ENCODE measurements at places on chromosomes 7 and 10.
A peak's percentile ranks its signal among the peaks of the same experiment; 100 is the strongest.

- DNase-seq = no peak
Observed at GRCh38 chr7:75892634-75893272, 13.9 kb downstream of the RHBDD2 start.

DNA sequence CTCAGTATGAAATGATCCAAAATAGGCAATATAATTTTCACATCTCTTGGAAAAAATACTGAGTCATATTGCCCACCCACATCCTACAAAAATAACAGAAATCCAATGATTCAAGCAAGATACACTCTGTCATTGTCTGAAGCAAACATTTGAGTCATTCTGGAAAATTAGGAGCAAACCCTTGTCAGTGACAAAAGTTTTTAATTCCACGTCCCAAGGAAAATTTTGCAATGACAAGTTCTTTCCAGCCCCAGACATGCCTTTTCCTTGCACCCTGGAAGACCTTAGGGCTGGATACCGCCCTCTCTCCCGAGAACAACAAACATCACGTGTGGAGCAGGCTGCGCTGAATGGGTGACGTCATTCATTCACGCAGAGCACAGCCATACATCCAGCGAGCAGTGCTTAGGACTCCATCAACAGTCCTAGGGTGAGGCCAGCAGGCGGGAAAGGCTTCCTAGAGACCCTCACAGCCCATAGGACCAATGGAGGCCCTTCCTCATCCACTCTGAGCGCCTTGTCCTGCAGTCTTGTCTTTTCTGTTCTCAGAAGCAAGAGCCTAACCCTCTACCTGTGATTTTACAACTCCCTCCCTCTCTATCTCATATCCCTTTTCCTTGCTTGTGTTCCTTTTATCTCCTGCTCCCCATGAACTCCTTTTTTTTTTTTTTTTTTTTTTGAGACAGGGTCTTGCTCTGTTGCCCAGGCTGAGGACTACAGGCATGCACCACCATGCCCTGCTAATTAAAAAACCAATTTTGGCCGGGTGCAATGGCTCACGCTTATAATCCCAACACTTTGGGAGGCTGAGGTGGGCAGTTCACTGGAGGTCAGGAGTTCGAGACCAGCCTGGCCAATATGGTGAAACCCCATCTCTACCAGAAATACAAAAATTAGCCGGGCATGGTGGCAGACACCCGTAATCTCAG lies 23.5 kb upstream of the KDM7A start:
- no peak for DNase-seq

DNA sequence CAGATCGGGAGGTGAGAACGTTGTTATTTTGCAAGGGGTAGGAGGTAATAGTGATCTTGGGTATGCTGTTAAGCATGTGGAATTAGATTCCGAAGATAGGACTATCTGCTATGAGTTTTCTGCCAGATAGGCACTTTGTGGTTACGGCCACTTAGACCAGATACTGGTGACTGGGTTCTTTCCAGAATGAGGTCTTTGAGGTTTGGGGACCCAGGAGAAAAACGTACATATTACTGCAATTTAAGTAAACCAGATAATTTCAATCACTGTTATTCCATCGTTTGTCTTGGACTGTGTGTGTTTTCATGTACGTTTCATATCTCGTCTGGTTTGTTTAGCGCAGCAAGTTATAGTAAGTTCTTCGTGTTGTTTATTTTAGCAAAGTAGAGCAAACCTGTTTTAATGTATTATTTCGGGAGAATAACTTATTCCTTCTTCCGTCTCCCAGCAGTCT lies 312 bp downstream of the ARL4A start:
- DNase-seq = no peak

DNA sequence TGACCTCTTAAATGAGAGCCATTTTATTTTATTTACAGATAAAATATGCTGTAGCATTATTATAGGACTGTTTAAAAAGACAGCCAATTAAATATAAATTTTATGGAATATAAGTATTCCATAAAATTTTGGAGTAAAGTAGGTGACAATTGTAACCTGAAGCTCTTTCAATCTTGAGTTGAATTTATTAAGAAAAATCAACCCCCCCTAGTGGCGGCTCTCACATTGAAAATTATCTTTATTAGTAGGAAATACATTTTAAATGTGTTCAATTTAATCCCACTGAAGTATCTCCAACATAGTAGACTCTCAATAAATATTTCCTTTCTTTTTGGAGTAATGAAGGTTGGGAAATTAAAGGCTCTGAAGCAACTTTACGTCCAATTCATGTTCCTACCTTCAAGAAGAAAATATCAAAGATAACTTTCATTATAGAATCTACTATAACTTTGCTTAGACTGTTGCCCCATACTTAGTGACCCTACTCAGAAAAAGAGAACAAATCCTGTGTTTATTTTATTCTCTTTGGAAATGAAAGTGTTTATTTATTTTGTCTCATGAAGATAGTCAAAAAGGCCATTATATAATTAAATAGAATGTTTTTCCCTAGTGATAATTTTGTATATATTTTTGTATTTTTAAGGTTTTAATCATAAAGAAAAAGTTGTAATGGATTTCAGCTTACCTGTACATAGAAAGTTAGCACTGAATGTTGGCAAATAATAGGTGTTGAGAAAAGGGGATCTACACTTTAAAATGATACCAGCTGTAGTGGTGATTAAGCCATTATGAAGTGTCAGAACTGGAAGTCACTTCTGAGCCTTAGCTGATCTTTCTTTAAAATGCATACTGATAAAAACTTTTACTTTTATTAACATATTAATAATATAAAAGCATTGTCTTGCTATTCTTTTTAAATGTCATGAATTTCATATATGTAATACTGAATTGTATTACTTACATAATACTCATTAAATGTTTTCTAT lies 3.3 kb downstream of the AHR start:
- DNase-seq = peak; percentile 24

DNA sequence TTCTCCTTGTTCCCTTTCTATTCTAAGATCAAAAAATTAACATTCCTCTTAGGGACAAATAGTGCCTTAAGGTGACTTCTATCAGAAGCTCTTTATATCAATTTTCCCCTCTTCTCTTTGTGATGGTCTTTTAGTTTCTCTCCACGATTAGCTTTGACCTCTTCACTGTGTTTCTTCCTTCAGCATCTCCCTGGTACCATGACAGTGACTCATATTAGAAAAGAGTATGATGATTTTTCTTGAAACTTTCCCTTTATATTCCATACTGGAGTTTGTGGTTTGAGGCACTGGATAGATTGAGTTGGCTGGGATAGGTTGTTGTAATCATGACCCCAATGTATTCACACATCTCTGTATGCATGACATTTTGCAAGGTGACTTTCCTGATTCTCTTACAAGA lies 335.6 kb upstream of the GLI3 start:
- no peak for DNase-seq

- peak; percentile 55 for DNase-seq
Observed at GRCh38 chr7:123624527-123625183, 23.0 kb downstream of the ASB15 start.

- DNase-seq = no peak
Observed at GRCh38 chr7:44201813-44202212, 1.0 kb downstream of the YKT6 start.

GRCh38 chr7:64359543-64359942 lies 45.8 kb downstream of the ZNF736 start:
- DNase-seq = no peak

GRCh38 chr7:77258014-77258413 lies 58.4 kb upstream of the FGL2 start:
- peak; percentile 21 for DNase-seq

- DNase-seq = no peak
Observed at GRCh38 chr10:64952042-64952441, 1430.8 kb downstream of the REEP3 start.

- no peak for DNase-seq
Observed at GRCh38 chr7:64990216-64990615, 620 bp downstream of the ZNF117 start.

- no peak for DNase-seq
Observed at GRCh38 chr7:56007167-56007652, 42.8 kb downstream of the NIPSNAP2 start.

DNA sequence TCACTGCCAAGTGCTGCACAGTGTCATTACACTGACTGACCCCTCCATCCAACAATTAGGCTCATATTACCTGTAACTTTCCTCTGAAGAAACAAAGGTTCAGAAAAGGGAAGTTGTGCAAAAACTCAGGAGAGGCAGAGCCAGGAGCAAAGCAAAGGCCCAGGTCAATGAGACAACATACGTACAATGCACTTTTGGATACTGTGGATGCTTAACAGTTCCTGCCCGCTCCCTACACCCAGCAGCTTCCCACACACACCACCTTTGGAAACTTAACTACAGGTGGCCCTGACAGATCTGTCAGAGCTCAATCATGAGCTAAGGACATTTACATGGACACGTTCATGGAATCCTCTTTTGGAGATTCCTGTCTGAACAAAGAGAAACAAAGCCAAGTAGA lies 515.9 kb downstream of the GRID1 start:
- no peak for DNase-seq

DNA sequence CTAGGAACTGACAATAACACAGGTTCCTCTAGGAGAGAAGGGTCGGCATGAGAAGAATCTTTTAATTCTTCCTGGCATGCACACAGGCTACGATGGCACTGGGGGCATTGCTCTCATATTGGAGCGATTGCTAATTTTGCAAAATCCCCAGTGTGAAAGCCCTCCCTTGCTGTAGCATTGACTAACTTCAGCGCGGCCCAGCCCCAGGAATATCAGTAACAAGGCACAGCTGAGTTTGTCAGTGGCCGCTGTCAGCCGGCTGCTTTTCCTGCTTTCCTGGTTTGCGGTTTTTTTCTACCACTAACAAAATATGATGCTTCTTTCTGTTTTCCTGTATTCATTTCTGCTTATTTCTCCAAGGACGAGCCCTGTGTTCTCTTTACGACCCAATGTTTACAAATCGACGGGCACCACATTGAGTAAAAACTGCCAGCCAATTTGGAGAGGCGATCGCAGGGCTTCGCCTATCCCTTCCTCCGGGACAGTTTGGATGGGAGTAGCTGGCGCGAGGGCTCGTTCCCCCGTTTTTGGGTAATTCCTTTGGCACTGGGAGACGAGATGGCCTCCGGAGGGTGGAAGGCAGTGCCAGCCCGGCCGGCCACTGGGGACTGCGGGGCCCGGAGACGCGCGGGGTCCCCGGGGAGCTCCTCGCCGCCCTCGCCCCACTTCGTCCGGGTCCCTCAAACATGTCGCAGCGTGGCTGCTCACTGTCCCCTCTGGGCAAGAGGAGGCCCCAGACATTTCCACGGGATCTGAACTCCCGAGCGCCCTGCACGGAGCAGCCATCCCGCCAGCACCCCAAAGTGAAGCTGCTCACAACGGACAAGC lies 967 bp downstream of the ADARB2 start:
- DNase-seq = no peak

DNA sequence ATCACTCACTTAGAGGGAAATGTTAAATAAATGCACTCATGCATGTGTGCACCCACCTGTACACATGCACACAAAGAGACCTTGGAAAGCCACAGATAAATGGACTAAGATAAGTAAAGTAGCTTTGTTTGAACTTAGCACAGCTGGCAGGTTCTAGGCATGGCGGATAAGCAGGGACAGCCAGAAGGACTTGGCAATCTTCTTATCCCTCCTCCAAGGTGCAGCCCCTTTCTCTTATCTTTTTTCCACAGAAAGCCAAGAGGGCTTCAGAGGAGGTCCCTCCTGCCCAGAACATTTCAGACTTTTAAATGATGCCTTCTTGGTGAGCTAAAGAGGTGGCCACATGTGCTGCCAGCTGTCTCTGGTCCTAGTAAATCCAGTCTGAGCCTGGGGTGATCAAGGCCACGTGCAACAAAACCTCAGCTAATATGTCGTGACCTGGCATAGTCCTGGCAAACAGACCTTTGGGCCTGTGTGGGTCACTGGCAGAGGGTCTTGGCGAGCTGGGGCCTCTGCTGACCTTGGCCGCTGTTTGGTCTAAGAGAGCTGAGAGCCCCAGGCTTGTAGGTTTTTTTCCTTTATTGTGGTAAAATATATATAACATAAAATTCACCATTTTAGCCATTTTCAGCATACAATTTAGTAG lies 43.2 kb upstream of the SLC35B4 start:
- DNase-seq = no peak

- no peak for DNase-seq
Observed at GRCh38 chr10:34602478-34602877, 212.6 kb downstream of the PARD3 start.

- DNase-seq = no peak
Observed at GRCh38 chr10:104072786-104073185, 12.9 kb downstream of the COL17A1 start.

All from inflammatory macrophage (primary cell).